ENCODE measurements at places on chromosomes 7 and 10.

GRCh38 chr7:84462259-84462658, 267.7 kb upstream of the SEMA3A start:
- DNase-seq: no peak

- DNase-seq: no peak
Measured at GRCh38 chr7:155682484-155682883, 38.0 kb downstream of the RBM33 start.

DNA sequence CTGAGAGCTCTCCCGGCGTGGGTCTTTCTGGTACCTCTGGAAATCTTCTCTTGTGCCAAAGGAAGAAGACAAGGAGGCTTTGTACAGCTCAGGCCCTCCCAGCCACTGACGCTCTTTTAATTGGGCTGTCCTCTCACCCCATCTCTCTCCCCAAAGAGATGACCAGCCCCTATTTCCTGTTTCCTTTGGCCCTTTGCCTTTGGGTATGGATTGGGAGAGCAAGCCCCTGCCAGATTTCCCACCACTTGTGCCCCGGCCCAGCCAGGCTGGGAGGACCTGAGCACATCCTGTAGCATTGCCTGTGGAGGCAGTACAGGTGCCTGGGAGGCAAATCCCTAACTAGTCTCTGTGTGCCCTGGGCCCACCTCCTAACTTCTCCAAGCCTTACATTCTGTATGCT, 5.7 kb upstream of the PLAC9 start:
- DNase-seq: no peak

- no peak for DNase-seq
Measured at GRCh38 chr10:132632851-132633684, 95.5 kb downstream of the INPP5A start.

DNA sequence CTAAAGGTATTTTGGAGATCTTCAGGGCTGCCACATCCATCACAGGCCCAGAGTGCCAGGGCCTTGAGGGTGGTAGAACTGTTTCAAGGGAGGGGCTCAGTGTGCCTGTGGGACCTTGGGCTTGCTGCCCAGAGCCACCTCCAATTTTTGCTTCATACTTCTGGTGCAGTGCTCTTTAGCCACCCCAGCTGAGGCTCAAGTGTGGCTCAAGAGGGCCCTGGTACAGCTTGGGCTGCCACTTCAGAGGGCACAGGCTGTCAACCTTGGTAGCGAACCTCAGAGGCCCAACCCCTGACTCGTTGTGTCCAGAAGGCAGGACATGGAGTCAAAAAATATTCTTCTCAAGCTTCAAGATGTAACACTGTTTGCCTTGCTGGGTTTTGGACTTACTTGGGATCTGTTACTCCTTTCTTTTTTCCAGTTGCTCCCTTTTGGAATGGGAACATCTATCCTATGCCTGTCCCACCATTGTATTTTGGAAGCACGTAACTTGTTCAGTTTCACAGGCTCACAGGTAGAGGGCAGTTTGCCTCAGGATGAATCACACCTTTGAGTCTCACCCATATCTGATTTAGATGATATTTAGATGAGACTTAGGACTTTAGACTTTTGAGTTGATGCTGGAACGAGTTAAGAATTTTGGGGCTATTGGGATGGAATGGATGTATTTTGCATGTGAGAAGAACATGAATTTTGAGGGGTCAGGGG, 224.8 kb downstream of the RPS24 start:
- DNase-seq: no peak

- no peak for DNase-seq
Measured at GRCh38 chr7:45704683-45705016, 130.5 kb downstream of the ADCY1 start.

DNA sequence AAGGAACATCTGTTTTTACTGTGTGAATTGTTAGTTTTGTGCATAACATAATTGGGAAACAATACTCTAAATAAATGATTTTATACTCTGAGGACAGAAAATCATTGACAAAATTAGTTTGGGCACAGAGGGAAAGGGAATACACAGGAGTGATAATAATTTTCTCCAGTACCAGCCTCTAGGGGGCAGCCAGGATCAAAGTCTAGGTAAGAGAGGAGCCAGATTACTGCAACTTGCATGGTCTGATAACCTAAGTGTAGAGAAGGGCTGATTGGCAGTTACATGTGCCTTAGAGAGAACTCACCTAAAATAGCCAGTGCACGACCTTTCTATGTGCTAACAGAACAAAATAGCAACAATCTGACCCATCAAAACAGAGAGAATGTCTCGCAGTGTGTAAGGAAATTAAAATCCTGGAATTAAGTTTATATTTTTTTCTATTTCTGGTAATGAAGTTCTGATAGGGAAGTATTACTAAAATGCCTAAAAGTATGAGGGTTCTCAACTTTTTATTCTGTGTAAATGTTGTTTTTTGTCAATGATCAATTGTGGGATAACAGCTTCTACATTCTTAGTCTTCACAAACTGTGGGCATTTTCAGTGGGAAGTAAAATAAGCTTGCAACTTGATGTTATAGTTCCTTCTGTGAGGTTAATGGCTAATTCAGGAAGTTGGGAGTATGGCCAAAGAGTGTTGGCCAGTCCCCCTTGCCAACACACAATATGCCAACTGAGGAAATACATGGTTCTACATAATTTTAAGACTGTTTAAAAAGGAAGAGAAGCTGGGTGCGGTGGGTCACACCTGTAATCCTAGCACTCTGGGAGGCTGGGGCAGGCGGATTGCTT, 66.4 kb downstream of the EXOC6 start:
- peak; percentile 23 for DNase-seq

DNA sequence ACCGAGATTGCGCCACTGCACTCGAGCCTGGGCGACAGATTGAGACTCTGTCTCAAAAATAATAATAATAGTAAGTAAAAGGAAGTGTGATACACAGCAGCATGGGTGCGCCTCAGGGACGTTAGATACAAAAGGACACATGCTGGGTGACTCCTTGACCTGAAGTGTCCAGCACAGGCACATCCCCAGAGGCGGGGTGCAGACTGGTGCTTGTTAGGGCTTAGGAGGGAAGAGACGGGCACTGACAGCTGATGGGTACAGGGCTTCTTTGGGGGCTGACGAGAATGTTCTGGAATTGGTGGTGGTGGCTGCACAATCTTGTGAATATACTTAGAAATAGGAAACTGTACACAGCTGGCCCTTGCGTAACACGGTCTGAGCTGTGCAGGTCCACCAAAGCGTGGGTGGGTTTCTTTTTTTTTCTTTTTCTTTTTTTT, 61.8 kb upstream of the DNAJB6 start:
- DNase-seq: peak; percentile 34

DNA sequence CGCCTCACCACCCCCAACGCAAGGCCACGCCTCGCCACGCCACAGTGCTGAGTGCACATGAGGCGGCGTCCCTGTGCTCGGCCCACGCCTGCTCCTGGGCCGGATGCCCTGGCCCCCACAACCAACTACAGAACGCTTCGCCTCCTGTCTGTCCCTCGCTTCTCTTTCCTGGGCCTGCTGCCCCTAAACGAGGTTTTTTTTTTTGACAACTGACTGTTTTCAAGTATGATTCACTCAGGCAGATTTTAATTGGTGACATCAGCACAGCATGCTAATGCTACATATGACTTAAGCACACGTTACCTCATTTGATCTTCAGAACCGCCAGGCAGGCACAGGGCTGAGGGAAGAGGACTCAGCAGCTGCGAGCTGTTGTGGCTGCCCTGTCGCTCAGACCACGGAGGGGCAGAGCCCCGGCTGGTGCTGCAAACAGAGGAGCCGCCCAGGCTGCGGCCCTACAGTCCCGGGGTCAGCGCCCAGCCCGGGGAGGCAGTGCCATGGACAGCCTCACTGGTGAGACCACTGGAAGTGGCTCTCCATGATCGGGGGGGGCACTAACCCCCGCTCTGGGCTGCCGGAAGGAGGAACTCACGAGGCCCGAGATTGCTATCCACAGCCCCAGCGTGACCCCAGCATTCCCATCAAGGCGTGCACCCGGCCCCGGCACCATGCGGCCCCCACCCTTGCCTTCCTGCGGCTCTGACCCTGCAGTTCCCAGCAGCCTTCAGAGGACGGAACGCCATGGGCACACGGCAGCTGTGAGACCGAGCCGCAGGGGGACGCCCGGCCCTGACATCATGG, 212.8 kb downstream of the MAD1L1 start:
- DNase-seq: peak; percentile 91

GRCh38 chr10:30182191-30183054, 123.0 kb upstream of the JCAD start:
- no peak for DNase-seq

GRCh38 chr10:63711867-63712716, 190.9 kb downstream of the REEP3 start:
- DNase-seq: no peak

- DNase-seq: no peak
Measured at GRCh38 chr10:5584895-5585516, 60.2 kb downstream of the CALML3 start.

- DNase-seq: no peak
Measured at GRCh38 chr10:52488606-52489485, 174.8 kb downstream of the DKK1 start.
